ENCODE measurements at places on chromosomes 4 and X.
A peak's percentile ranks its signal among the peaks of the same experiment; 100 is the strongest.

DNA sequence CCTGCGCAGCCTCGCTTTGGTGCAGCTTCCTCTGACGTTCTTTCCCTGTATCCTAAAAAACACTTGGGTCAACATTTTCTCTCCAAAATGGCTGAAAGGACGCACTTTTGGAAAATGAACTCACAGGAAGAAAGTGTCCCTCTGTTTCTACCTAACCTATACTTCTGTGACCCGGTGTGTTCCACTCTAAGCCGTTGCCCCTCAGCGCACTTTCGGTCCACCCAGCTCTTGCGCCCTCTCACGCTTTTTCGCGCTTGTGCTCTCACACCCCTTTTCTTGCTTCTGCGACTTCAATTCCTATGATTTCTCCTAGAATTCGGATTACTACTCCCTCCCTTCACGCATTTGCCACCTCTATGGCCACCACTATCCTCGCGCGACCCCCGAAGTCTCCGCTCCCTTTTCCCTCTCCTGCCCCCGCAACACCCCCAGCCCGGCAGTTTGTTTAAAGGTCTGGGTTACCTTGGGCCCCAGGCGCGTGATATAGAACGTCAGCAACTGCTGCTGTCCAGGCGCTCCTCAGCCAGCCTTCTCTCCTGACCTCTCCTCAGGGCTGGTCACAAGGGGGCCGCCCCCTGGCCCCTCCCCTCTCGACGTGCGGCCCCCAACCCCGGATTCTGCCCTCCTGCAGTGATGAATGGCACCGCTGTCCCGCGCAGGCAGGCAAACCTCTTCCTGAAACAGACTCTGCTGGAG is at the start of gene USP51:
Gene USP51, minus strand, starts transcription at position 535 of the 696 bp plus-strand sequence. CDS start 909 bp downstream, outside the sequence.
- peak; percentile 51 for DNase-seq
- peak within 1 kb of the TSS; percentile 53 for H3K4me3 ChIP-seq
- peak within 1 kb of the TSS; percentile 98 for H3K27ac ChIP-seq
- no peaks in the 10 kb centered on the region for H3K4me1 ChIP-seq
- no peaks in the 10 kb centered on the region for H3K36me3 ChIP-seq

GRCh38 chr4:116321471-116321870 is 763.9 kb downstream of the TRAM1L1 start:
- H3K36me3 ChIP-seq = no peaks in the 10 kb centered on the region
- H3K27me3 ChIP-seq = no peaks in the 10 kb centered on the region
- DNase-seq = no peak
- H3K27ac ChIP-seq = no peak overlapping the region
- no peaks in the 10 kb centered on the region for H3K4me1 ChIP-seq
- no peak overlapping the region for H3K4me3 ChIP-seq

- no peaks in the 10 kb centered on the region for H3K4me1 ChIP-seq
- no peak overlapping the region for H3K27ac ChIP-seq
- no peaks in the 10 kb centered on the region for H3K36me3 ChIP-seq
- H3K4me3 ChIP-seq = no peak overlapping the region
- no peaks in the 10 kb centered on the region for H3K27me3 ChIP-seq
- no peak for DNase-seq
These were observed 198.9 kb downstream of the MID1IP1 start for GRCh38 chrX:38999967-39000745.

DNA sequence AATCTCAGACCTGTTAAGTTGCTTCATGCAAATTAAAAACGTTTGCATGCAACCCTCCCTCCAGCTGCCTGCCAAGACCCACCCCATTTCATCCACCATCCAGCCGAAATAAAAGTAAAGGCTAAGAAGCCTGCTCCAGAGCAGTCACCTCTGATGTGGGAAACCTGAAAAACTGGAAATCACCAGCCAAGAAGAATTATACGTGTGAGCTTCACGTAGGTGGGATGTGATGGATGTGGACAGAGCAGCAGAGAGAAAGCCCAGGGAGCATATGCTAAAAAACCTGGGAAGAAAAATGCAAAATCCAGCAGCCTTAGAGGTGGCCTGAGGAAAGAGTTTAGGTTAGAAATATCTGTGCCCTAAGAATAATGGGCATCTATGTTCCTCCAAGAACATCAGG is 160.6 kb upstream of the STS start:
- no peak for DNase-seq
- no peak overlapping the region for H3K27ac ChIP-seq

- H3K4me3 ChIP-seq = no peak overlapping the region
- DNase-seq = no peak
- no peaks in the 10 kb centered on the region for H3K4me1 ChIP-seq
- no peak overlapping the region for H3K27ac ChIP-seq
- no peaks in the 10 kb centered on the region for H3K27me3 ChIP-seq
These were observed 1620.4 kb downstream of the PCDH7 start for GRCh38 chr4:32340591-32340990.

DNA sequence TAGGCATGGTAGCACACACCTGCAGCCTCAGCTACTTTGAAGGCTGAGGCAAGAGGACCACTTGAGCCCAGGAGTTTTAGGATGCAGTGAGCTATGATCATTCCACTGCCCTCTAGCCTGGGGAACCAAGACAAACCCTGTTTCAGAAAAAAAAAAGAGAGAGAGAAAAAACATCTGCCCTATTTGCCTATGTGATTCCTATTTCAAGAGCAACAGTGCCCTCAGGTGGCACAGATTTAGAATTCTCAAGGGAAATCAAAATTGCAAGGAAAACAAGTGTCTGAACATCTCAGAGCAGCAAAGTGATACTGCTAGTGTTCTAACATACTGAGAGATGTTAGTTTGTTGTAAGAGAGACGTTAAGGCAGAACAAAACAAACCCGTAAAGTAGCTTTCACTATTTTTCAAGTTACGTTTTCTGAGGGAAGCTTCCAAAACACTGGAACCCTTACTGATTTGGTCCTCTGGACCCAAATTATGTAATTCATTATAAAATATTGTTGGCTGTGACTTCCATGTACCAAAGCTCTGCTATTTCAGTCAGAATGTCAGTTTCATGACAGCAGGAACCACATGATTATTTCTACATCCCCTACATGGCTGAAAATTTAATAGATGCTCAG is 7.9 kb downstream of the BDH2 start:
- no peak for DNase-seq
- H3K27me3 ChIP-seq = no peaks in the 10 kb centered on the region
- no peak overlapping the region for H3K27ac ChIP-seq
- H3K36me3 ChIP-seq = no peaks in the 10 kb centered on the region
- no peak overlapping the region for H3K4me3 ChIP-seq
- H3K4me1 ChIP-seq = no peaks in the 10 kb centered on the region

- H3K4me1 ChIP-seq = no peaks in the 10 kb centered on the region
- H3K27me3 ChIP-seq = no peaks in the 10 kb centered on the region
- no peak overlapping the region for H3K4me3 ChIP-seq
- no peak for DNase-seq
- no peaks in the 10 kb centered on the region for H3K36me3 ChIP-seq
- no peak overlapping the region for H3K27ac ChIP-seq
These were observed 281.0 kb upstream of the FAT1 start for GRCh38 chr4:187004628-187005027.

DNA sequence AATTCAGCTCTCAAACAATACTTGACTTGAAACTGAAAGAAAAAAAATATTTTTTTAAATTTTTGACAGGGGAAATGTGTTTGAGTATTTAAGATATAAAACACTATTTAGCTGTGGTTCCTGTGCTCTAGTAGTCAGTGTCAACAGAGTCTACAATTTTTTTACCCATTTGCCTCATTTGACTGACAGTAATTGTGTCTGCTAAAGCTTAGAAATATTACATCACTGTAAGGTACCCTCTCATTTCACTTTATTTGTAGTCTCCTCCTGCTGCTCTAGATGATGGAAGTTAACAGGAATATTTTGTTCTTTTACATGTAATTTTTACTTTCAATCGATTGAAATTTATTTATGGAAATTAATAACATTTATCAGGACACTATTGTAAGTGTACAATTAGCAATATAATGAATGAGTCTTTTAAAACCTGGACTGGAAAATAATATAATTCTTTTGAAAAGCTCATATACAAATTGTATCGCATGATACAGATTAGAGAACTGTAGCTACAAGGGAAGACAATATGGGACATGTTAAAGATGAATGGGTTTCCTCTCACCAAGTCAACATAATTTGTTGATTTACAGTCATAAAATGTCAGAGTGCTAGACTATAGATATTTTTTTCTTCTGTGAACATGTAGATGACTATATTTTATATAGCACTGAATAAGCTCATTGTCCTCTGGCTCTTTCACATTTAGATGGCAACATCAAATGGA is 1186.5 kb upstream of the ADGRL3 start:
- H3K27ac ChIP-seq = no peak overlapping the region
- no peaks in the 10 kb centered on the region for H3K36me3 ChIP-seq
- DNase-seq = no peak
- H3K27me3 ChIP-seq = no peaks in the 10 kb centered on the region

DNA sequence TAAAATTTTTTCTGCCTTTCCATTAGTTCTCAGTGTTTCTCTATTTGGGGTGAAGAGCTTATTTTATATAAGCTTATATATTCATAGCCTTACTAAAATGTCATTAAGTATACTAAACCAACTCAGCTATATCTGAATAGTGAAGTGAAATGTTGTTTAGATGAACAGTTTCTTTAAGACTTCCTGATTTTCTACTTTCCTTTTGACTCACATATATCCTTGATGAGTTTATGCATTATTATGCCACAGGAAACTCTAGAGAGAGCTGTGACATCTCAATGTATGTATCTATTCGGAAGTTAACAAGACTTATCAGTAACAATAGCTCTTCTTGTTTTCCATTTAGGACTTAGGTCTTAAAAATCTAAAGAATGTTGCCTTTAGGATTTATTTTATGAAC is 1491.8 kb upstream of the IGFBP7 start:
- H3K27ac ChIP-seq = no peak overlapping the region
- no peak overlapping the region for H3K4me3 ChIP-seq
- H3K36me3 ChIP-seq = no peaks in the 10 kb centered on the region
- no peak for DNase-seq
- H3K27me3 ChIP-seq = no peaks in the 10 kb centered on the region

- no peaks in the 10 kb centered on the region for H3K4me1 ChIP-seq
- no peaks in the 10 kb centered on the region for H3K36me3 ChIP-seq
- H3K27me3 ChIP-seq = no peaks in the 10 kb centered on the region
- H3K4me3 ChIP-seq = no peak overlapping the region
- no peak overlapping the region for H3K27ac ChIP-seq
- no peak for DNase-seq
These were observed 26.9 kb downstream of the C4orf46 start for GRCh38 chr4:158644760-158645159.

GRCh38 chr4:118348886-118349285 is 3.9 kb downstream of the PRSS12 start:
- H3K36me3 ChIP-seq = no peaks in the 10 kb centered on the region
- H3K4me3 ChIP-seq = no peak overlapping the region
- DNase-seq = no peak
- peaks cover 12% of the 10 kb centered on the region for H3K27me3 ChIP-seq
- peaks cover 9% of the 10 kb centered on the region for H3K4me1 ChIP-seq
- H3K27ac ChIP-seq = no peak overlapping the region

- no peaks in the 10 kb centered on the region for H3K27me3 ChIP-seq
- no peaks in the 10 kb centered on the region for H3K36me3 ChIP-seq
- no peaks in the 10 kb centered on the region for H3K4me1 ChIP-seq
These were observed 12.9 kb upstream of the WDR1 start for GRCh38 chr4:10129196-10130177.

DNA sequence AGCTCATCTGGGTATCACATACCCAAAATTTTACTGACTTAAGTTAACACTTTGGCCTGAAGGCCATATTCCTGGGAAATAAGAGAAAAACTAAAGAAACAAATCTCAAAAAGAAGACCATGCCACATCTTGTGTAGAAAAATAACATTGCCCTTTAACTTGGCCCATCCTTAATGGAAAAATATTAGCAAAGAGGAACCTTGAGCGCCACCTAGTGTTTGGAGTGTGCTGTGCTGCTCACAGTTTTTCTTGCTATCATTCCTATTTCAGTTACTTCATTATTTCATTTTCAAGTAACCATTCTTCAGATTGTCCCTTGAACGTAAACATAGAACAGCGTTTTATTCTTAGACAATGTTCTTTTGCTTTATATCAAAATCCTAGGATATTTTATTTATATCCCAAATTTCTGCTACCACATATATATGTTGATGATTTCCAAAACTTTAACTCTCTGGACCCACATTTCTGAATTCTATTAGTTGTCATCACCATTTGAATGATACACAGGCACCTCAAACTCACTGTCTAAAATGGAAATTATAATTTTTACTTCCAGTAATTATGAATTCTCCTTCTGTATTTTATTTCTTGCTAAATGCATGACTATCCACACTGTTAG is 999.0 kb upstream of the ADGRL3 start:
- no peak for DNase-seq
- no peaks in the 10 kb centered on the region for H3K4me1 ChIP-seq
- peaks cover 2% of the 10 kb centered on the region for H3K36me3 ChIP-seq
- H3K27me3 ChIP-seq = no peaks in the 10 kb centered on the region
- H3K4me3 ChIP-seq = no peak overlapping the region

- no peaks in the 10 kb centered on the region for H3K36me3 ChIP-seq
- H3K27me3 ChIP-seq = no peaks in the 10 kb centered on the region
These were observed 98.0 kb upstream of the TBC1D9 start for GRCh38 chr4:140854168-140854567.

DNA sequence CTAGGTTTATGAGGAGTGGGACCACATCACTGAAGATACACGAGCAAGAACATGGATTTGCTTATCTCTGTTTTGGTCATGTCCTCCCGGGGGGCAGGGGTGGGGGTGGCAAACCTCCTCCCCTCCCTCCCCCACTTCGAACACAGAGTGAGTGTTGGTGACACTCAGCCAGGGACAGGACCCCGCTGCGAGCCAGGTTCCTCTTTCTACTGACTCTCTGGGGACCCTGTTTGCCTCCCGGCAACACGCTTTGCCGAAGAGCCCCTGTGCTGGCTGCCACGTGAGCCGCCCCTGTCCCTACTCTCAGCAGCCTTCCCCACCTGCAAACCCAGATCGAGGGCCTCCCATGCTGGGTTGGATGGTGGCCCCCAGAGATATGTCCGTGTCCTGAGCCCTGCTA is 34.7 kb downstream of the P2RY8 start:
- H3K4me1 ChIP-seq = no peaks in the 10 kb centered on the region
- DNase-seq = peak; percentile 5
- H3K4me3 ChIP-seq = no peak overlapping the region
- no peaks in the 10 kb centered on the region for H3K27me3 ChIP-seq

DNA sequence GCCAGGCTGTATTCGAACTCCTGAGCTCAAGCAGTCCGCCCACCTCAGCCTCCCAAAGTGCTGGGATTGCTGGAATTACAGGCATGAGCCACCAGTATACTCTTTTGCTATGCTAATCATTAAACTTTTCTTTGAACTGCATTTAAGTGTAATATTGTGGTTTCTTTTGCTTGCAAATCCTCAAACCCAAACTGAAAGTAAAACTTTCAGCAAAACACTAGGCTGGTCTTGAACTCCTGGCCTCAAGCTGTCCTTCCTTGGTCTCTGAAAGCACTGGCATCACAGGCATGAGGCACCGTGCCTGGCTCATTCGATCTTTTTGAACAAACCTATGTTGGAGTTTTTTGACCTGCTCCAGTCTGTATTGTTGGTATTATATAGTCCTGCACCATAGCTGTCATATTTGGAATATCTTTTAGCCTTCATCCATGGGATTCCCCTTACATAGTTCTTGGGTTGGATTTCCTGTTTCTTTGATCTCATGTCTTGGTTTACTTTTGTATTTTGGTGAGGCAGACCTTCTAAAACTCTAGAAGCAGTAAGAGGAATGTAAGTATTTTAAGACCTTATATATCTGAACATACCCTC is 34.1 kb downstream of the MOB1B start:
- no peaks in the 10 kb centered on the region for H3K27me3 ChIP-seq
- H3K4me1 ChIP-seq = no peaks in the 10 kb centered on the region

All from uterus (tissue), 4 donors.